IPS DF 19.7 (cell line): ENCODE measurements at places on chromosomes 5 and 9.

DNA sequence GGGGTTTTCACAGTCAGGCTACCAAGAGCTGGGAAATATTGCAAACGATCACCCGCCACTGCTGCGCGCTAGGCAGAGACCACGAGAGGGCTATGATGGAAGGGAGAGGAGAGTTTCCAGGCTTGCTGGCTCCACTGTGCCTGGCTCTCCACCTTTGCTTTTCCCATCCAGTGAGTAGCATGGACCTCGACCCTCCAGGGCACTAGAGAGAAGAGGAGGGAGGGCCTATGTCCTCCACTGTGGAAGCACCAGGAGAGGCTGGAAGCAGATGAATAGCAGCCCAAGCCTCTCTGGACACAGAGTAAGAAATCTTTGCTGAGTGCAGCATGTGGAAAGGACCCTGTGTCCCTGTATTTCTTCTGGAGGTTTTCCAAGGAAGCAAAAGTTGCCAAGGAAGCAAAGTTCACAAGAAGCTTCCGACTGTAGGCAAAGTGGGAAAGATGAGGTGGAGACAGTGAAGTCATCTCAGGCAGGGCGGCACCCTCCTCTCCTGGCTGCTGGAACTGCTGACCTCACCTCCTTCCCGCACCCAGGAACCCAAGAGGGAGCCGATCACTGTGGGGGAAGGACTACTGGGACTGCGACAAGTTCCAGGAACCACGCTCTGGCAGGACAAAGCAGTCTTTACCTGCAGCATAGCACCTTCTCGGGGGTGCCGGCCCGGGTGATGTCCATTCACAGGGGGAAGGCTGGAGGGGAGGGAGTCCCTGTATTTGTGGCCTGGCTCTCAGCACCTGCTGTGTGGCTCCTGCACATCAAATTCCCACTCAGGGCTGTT, 79.6 kb downstream of the CSNK1A1 start:
- DNase-seq, result no peak

DNA sequence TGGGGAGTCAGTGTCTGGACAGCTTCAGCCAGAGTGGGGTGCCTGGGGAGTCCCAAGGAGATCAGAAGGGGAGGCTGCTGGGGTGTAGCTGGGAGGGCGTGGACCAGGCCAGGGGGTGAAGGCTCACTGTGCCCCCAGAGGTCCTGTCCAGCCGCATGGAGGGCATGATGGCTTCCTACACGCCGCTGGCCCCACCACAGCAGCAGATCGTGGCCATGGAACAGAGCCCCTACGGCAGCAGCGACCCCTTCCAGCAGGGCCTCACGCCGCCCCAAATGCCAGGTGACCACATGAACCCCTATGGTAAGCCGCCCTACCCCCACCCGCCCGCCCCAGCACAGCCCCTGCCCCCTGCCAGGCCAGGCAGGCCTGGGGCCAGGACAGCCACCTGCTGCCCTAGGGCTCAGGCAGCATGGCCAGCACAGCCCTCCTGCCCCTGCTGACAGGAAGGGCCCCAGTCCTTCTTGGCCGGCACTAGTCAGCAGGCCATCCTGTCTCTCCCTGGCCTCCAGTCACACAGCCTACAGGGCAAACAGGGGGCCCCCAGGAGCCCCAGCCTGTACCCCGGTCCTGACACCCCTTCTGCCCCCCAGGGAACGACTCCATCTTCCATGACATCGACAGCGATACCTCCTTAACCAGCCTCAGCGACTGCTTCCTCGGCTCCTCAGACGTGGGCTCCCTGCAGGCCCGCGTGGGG, 82.1 kb downstream of the LMX1B start:
- DNase-seq, result no peak

DNA sequence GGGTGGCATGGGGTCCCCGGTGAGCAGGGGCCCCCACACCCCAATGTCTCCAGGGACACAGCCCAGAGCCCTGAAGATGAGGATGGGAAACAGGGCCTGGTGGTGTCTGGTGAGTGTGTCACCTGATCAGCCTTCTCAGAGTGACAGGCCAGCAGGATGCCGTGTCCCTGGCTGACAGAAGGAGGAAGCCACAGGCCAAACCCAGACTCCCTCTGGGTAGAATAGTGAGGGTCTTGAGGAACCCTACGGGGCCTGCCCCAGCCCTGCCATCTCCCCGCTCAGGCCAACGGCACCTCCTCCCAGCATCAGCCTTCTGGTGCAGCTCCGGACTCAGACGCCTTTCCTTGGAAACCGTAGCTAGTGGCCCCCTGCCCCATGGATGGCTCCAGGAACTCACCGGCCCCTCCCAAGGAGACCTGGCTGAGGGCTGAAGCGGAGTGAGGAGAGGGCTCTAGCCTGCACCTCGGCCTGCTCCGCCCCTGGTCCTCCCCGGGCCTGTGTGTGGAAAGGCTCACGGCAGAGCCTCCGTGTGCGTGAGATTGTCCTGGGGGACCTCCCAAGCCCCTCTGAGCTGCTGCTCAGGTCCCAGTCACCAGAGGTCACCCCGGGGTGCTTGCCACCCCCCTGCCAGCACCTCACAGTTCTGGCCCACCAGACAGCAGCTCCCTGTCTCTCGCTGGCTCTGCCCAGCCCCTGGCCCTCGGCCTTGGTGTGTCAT, 6.0 kb downstream of the RALGDS start:
- no peak for DNase-seq

- no peak for DNase-seq
Measured at GRCh38 chr5:122788996-122789395, 14.1 kb downstream of the SNX2 start.

- DNase-seq, result no peak
Measured at GRCh38 chr5:159147976-159148375, 48.3 kb upstream of the EBF1 start.

DNA sequence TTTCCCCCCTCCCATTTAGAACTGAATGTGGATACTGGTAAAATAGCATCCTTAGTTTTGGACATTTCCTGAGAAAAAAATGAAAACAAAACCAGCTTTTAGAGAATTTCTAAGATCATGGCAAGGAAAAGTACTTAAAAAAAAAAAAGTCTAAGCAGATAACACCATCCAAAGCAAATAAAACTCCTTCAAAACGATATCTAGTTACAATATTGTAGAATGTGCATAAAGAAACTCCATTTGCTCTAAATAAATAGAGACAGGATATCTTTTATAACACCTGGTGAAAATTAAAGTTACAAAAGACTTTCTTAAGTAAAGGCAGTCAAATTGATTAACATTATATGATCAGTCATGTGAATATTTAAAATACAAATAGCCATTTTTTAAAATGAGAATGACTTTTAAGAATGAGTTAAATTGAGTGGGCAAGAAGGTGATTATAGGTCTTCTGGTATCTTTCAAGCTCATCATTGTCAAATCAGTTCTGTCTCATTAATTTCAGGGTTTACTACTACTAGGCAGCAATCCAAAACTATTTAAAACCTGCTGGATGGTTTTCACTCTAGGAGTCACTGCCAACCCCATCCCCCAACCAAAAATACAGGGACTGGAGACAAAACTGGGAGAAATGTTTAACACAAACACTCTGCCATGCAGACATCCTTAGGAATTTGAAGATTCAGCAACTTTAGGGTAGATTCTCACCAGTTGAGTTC, 382.6 kb downstream of the ADGRV1 start:
- no peak for DNase-seq

DNA sequence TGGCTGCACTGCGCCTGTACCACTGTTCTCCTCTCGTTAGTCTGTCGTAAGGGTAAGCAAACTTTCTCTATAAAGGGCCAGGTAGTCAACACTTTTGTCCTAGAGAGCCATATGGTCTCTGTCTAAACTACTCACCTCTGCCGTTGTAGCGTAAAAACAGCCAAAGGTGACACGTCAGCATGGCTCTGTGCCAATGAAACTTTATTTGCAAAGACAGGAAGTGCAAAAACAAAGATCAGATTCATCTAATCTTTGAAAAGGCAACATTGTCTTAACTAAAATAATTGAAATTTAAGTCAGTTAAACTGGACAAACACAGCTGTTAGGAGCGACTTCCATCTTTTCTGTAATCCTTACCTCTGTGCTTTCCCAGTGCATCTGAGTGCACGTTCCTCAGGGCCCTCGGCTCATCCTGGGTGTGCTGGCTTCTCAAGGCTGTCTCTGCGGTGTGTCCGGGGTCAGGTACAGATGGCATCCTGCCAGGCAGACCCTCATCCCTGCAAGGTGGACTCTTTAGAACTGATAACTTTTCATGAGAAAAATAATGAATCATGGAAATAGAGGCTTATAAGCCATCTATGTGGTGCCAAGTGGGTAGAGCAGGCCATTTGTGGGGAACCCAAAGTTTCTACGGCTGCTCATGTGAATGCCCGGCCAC, 35.2 kb upstream of the IRX4 start:
- no peak for DNase-seq

DNA sequence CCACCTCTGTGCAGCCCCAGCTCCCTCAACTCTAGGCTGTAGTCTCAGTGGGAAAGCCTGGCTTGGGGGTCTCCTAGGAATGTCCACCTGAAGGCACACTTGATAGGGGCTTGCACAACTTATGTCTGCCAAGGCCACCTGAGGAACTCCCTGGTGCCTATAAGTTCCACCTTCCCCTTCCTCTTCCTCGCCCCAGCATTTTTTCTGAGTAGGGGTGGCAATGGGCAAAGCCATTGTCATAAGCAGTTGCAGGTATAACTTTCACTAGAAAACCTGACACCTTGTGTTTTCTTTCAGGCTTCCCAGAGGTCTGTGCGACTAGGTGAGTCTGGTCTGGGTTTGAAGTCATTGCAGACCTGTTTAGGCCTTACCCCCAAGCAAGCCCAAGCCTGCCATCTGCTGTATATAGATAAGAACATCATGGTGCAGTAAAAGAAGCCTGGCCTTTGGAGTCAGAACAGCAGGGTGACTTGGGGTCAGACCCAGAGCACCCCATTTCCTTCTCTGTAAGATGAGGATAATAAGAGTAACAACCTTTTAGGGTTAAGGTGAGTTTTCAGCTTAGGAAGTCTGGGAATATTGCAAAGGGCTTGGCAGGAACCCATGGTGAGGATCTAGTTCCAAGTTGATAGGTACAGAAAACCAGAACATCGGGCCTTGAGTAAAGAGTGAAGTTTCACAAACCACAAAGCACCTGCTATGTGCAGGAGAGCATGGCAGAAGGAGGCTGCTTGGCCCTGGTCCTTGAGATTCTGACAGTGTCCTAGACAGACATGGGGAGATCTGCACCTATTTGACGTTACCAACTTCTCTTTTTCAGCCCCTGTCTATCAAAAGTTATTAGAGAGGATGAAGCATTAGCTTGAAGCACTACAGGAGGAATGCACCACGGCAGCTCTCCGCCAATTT, 33.8 kb downstream of the TGFBI start:
- DNase-seq, result peak; percentile 38

GRCh38 chr5:35246411-35246810, 16.1 kb upstream of the PRLR start:
- DNase-seq, result no peak

GRCh38 chr5:8192840-8193239, 323.9 kb downstream of the MTRR start:
- DNase-seq, result no peak
